T-helper 2 cell (primary cell): ENCODE measurements at places on chromosomes 11 and 22.

DNA sequence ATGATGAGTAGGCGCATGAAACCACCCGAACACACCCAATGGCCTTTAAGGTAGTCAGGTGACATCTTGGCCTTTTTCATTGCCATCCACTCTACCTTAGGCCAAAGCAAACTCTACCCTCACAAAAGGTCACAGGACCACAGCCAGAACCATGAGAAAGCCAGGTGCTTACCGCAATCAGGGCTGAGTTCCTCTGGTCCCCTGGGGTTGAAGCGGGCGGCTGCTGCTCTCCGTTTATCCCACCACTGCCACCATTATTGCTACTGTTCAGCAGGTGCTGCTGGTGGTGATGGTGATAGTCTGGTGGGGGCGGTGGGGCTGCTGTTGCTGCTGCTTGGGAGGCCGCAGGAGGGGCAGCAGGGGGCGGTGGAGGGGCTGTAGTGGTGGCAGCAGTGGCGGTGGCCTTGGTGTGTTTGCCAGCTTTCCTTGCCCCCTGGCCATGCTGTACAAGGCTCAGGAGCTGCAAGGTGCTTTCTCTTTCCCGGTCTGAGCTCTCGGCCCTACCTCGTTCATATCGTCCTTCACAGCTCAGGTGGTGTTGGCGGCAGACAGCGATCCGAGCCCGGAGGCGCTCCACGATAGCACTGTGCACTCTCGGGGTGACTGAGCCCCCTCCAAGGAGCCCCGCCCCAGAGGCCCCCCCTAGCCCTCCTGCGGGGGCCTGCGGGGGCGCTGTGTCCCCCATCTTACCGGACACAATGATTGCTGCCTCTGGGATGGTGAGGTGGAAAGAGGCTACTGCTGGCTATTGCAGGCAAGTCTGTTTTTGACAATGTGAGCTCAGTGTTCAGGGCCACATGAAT is 1.6 kb downstream of the MAML2 start:
- DNase-seq: peak; percentile 83

- peak; percentile 39 for DNase-seq
These were observed 21.7 kb downstream of the TMPRSS13 start for GRCh38 chr11:117907276-117908108.

DNA sequence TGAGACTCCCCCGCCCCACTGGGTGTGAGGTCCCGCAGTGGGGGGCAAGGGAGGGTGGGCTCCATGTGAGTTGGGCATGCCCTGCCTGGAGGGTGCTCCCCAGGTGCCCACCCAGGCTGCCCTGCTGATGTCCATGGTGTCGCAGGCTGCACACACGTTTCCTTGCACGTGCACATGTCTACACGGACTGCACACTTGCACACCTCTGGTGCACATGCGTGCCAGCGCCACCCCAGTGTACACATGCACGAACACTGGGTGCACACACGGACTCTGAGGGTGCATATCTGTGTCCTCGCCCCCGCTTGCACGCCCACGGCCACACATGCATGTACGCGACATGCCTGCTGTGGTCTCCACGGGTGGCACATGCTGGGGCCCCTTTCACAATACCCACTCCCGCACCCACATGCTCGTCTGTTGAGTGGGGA is 35.2 kb upstream of the PRODH start:
- DNase-seq: no peak

DNA sequence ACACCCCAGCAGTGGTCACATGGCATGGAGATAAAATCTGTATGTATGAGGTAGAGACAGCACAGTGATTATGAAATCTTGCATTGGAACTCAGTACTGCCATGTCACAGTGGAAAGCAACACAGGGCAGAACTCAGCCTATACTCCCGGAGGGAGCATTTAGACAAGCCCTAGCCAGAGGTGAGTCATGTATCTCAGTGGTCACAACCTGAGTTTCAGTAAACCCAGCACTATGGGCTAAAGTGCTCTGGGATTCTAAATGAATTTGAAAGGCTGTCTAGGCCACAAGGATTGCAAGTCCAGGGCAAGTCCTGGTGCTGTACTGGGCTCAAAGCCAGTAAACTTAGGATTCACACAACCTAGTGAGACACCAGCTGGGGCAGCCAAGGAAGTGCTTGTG is 1717.1 kb upstream of the RAG2 start:
- no peak for DNase-seq

DNA sequence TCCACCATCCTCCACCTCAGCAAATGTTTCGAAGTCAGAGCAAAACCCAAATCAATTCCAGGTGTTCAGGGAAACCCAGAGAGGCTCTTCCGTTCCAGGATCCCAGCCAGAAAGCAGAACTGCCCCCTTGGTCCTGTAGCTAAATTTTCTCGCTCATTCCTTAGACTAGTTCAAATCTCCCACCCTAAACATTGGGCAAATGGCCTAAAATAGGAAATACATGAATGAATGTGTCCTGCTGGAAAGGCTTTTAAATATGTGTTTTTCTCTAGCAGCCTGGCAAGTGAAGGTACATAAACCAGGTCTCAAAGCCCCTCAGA is 89.6 kb downstream of the ETS1 start:
- DNase-seq: no peak

DNA sequence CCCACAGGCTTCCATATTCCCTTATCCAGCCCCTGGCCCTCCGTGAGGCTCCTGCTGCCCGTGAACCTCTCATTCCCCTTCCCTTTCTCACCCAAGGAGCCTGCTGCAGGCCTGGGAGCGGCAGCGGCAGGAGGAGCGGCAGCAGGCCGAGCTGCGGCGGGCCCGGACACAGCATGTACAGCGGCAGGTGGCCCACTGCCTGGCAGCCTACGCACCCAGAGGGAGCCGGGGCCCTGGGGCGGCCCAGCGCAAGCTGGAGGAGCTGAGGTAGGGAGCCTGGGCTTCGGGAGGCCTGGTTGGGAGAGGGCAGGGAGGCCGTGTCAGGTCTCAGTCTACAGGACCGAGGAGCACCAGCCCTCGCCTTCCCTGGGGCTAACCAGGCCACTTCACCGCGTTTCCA is 8.1 kb upstream of the SART1 start:
- DNase-seq: no peak

GRCh38 chr11:73420136-73420535 is 43.9 kb downstream of the RELT start:
- DNase-seq: no peak

DNA sequence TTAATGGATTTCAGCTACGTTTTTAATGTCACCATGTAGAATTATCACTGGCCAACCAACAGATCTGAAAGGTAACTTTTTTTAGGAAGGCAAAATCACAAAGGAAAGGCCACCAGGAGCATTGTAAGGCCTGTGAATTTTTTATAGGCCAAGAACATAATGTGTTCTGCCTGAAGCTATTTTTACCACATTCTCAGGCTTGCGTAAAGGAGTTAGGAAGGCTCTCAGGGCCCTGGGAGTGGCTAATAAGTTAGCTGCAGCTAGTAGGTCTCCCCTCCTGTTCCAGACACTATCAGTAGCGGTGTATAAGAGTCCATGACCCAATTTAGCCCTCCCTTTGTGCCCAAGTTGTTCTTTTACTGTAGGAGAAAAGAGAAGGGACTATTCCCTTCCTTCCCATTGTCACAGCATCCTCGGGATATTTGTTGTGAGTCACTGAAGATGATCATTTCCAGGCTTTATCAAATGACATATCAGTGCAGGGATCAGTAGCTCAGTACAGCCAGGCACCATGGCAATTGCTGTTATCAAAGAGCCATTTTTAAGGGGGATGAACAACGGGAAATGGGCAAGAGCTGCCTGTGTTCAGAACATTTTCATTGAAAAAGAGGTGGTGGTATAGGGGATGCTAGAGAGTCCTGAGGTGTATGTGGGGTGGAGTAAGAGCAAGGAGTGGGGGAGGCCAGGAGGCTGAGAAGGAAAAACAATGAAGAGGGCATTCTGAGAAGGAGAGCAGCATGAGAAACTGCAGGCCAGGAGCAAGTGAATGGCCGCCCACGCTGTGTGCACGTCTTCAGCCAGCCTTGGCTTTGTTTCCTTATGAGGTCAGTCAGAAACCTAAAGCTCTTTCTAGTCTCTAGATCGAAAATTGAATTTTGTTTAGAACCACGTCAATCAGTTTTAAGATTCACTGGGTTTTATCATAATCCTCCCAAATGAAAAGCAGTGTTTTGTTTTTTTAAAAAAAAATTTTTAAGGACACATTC is 940.3 kb downstream of the NTM start:
- DNase-seq: no peak

DNA sequence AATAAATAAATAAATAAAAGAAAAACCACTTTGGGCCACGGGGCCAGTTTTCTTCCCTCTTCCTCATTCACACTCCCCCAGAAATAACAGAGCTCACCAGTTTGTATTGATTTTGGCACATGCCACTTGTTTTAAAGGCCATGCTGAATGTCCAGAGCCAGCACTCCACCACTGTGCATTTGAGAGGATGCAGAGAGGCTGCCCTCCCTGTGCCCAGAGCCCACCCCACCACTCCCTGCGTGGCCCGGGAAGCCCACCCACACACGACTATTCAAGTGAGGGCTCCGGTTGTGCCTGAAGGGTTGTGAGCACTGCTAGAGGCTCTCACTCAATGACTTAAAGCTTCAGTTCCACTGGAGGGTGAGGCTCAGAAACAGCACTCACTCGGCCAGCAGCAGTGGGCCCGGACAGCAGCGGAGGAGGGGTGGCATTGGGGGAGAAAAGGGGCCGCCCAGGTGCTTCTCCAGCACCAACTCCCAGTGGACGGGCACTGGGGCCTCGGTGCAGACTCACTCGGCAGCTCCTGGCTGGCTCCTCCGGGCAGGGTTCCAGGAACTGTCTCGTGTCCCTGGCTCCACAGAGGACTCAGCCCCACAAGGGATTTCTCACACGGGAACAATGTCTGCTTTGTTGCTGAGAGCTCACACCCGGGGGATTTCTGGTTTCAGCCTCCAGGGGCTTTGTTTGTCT is 112.7 kb downstream of the SHANK2 start:
- DNase-seq: no peak

DNA sequence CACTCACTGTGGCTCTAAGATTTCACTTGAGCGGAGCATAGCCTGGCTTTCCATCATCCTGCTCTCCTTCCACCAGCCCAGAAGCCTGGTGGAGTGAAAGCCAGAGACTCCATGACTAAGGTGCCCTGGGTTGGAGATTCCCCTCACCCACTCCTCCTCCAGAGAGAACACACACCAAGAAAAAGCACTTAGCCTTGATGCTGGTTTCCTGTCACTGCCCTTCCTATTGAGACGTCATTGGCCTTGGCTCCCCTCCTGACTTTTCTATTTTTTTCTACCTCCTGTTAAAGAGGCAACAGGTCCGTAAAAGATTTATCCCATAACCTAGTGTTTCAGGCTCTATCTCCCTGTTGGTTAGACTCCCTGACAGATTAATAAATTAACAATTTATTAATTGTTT is 38.5 kb upstream of the APLNR start:
- no peak for DNase-seq

DNA sequence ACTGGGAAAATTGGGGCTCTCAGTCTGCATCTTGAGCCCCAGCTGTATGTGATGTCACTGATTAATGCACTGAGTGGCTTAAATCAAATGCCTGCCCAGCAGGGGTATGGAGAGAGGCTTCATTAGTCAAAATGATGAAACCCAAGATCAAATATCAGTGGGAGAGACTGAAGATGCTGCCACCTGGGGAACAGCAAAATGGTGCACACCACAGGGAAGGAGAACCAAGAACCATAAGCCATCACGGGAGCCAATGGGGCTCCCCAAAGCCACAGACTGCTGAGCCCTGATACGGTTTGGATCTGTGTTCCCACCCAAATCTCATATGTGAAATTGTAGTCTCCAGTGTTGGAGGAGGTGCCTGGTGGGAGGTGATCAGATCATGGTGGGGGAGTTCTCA is 85.6 kb downstream of the CTTN start:
- DNase-seq: no peak

DNA sequence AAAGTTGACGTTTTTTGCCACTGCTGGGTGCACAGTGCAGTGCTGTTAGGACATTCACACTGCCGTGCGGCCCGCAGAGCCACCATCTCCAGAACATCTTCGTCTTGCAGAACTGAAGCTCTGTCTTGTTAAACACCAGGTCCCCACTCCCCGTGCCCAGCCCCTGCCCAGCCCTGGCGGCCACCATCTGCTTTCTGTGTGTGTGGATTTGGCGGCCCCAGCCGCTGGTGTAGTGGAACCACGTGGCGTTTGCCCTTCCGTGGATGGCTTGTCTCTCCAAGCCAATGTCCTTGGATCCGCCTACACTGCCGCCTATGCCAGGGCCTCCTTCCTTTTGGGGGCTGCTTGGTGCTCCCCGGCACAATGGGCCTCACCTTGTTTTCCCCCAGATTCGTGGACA is 8.2 kb upstream of the MUC5AC start:
- DNase-seq: no peak

DNA sequence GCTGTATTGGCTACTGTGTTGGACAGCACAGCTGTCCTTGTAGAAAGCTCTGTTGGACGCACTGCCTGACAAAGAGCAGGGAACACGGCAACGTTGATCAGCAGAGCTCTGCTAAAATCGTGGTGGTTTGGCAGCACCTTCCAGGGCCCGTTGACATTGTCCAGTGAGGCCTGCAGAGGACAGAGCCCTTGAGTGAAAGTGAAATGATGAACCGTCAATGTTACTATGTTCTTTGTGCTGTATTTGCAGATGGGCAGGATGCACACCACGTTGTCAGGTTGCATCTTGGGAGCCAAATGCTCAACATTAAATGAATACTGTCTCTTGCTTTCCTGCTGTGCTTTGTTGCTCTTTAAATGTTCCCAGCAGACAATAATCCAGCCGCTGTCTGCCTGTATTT is 69.7 kb downstream of the NELL1 start:
- DNase-seq: no peak

- no peak for DNase-seq
These were observed 3.7 kb downstream of the LRRC32 start for GRCh38 chr11:76666830-76667229.

DNA sequence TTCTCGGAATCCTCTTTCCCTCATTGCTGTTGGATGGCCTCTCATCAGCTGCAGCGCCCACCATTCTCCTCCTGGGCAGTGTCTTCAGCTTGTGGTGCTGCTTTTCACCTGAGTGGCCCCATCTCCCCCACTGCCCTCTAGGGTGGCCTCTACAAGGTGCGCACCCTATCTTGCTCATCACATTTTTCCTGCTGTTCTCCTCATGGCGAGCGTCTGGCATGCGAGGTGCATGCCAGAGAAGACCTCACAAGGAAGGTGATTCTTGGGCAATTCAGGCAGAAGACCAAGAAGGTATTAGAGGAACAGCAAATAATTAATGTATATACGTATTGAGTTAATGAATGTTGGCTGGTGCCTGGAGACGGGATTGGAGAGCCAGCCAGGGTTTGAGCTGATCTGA is 3.1 kb downstream of the AP2A2 start:
- no peak for DNase-seq

- DNase-seq: no peak
These were observed 94.1 kb downstream of the KCNQ1 start for GRCh38 chr11:2538951-2539350.

- no peak for DNase-seq
These were observed 35.3 kb downstream of the AMOTL1 start for GRCh38 chr11:94803491-94803890.

GRCh38 chr22:33110562-33111163 is 52.5 kb upstream of the SYN3 start:
- DNase-seq: no peak
